ENCODE measurements at places on chromosomes 6 and 20. TPM values are rescaled to one million over a fixed set of nuclear protein-coding genes. Genes with fewer than 3 reads are reported as not detected.

The ZC2HC1B gene
- 1.8 TPM for total RNA-seq

The NCR2 gene
- total RNA-seq, result not detected

The RAET1L gene
- total RNA-seq, result not detected

The TRAPPC3L gene
- total RNA-seq, result not detected

The CDH4 gene
- total RNA-seq, result under 0.01 TPM

The C6orf15 gene
- total RNA-seq, result not detected

The NOX3 gene
- total RNA-seq, result not detected

The KHDC1 gene
- total RNA-seq, result 18.7 TPM

Data from stomach (tissue), 19 donors.